ENCODE measurements at places on chromosomes 4 and X.

DNA sequence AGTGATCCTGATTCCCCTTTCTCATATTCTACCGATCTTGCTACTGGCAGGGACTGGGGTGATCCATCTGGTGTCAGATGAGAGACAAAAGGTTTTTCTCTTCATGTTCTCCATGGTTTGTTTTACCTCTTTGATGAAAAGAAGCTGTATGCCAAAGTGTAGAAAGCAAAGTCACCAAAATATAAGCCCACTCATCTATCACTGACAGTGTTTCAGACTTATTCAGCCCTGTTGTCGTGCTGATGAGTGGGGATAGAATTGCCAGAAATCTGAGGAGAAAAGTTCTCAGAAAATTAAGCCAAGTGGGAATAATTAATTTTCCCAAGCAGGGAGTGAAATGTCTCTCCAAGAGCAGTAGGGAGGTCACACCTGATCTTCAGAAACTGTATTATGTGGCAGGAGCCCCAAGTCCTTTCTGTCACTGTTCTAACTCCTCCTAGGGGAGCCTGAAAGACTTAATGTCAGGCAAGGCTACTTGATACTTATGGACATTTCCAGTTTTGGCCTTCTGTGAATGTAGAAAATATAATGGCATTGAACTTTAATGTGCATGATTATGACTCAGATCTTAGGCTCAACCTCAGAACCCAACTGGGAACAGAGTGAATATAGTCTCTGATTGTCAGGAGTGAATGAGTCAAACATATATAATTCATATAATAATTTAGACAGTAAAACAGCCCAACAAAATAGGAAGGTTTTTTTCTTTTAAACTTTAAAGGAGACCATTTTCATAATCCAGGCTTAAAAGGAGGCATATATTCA, 298.1 kb downstream of the ANKRD50 start:
- no peak for DNase-seq

GRCh38 chr4:14621731-14622463, 380.4 kb upstream of the CPEB2 start:
- no peak for DNase-seq

DNA sequence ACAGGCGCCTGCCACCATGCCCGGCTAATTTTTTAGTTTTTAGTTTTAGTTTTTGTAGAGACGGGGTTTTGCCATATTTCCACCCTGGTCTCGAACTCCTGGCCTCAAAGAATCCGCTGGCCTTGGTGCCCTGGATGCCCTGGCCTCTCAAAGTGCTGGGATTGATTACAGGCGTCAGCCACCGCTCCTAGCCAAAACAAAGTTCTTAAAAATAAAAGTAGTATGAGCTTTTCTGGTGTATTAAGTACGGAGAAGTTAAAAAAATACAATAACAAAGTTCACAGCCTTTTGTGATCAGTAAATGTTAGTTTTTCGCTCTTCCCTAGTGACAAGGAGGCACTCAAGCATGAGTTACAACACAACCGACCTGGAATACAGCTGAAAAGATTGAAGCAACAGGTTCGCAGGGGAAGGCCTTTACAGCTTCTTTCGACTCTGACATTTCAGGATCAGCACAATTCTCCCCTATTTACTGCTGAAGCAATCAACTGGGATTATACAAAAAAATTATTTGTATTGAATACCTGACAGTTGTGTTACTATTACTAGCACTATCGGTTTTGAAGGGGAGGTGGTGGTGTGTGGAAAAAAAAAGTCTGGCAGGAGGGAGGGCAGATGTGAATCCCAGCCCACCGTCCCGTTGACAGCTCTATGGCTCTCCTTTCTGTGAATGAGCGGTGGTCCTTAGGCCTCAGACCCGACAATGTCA, 893 bp upstream of the METAP1 start:
- DNase-seq: no peak

GRCh38 chrX:12239356-12240082, 101.2 kb downstream of the FRMPD4 start:
- no peak for DNase-seq

GRCh38 chrX:17164941-17165340, 210.1 kb upstream of the NHS start:
- DNase-seq: no peak

Data from GM12864 (cell line).